ENCODE measurements at places on chromosomes 6 and 20. TPM values are rescaled to one million over a fixed set of nuclear protein-coding genes. Genes with fewer than 3 reads are reported as not detected.

WFDC5 gene
- total RNA-seq, result not detected

PHACTR1 gene
- total RNA-seq, result 2.3 TPM

TRIM31 gene
- not detected for total RNA-seq

C2 gene
- 2.8 TPM for total RNA-seq

PNLDC1 gene
- not detected for total RNA-seq

GHRH gene
- total RNA-seq, result not detected

TREM2 gene
- 0.44 TPM for total RNA-seq

DPPA5 gene
- not detected for total RNA-seq

MRPS18A gene
- total RNA-seq, result 42.8 TPM

DCDC2 gene
- total RNA-seq, result not detected

TFAP2D gene
- not detected for total RNA-seq

PPIL6 gene
- 2.2 TPM for total RNA-seq

RBM24 gene
- 0.29 TPM for total RNA-seq

LY6G6F gene
- total RNA-seq, result not detected

ADISSP gene
- total RNA-seq, result 41.7 TPM

PLA2G7 gene
- not detected for total RNA-seq

ENPP5 gene
- total RNA-seq, result 0.17 TPM

GABRR1 gene
- not detected for total RNA-seq

SCRT2 gene
- total RNA-seq, result not detected

TFAP2A gene
- total RNA-seq, result under 0.01 TPM

Measured in smooth muscle cell of trachea (primary cell).